ENCODE measurements at places on chromosomes 16 and 17.

DNA sequence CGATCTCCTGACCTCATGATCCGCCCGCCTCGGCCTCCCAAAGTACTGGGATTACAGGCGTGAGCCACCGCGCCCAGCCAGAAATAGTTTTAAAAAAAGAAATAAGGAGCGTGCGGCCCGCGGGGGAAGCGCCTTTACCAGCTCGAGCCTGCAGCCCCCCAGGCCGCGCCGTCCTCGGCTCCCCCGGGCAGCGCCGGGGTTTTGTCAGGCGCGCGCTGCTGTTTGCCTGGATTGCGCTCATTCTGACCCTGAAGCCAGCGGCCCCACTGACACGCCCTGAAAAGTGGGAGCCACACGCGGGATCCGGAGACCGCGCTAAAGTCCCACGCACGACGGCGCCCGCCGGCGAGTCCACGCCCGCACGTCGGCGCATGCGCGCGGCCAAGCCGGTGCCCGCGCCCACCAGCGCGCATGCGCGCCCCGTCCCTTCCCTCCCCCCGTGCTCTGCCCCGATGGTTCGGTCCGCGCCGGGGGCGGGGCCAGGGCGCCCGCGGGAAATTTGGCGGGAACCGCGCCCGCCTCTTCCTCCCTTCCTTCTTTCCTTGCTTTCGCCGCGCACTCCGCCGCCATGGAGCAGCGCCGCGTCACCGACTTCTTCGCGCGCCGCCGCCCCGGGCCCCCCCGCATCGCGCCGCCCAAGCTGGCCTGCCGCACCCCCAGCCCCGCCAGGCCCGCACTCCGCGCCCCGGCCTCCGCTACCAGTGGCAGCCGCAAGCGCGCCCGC is at the start of gene CDT1:
CDT1 (plus strand) TSS at position 526 of the 724 bp plus-strand sequence; CDS start at position 569, 43 bp downstream.
- DNase-seq, result peak; percentile 39

- DNase-seq, result no peak
Measured at GRCh38 chr17:57375770-57376225, 119.5 kb downstream of the MSI2 start.

GRCh38 chr17:3026856-3027751 is 36.3 kb downstream of the OR1D5 start:
- no peak for DNase-seq

- DNase-seq, result no peak
Measured at GRCh38 chr17:66441101-66441661, 138.8 kb downstream of the PRKCA start.

DNA sequence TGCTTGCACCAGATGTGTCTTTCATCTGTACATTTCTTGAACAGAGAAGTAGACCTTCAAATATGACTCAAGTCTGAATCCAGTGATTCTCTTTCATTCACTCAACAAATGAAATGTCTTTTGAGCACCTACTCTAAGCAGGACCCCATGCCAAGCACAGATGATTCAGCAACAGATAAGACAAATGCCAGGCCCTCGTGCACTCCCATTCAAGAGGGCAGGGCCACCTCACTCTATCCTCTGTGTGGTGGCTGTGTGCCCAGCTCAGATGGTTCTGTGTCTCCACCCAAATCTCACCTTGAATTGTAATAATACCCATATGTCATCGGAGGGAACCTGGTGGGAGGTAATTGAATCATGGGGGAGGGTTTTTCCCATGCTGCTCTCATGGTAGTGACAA is 74.1 kb upstream of the NKD1 start:
- no peak for DNase-seq

- peak; percentile 13 for DNase-seq
Measured at GRCh38 chr17:77235370-77235941, 94.7 kb downstream of the SEC14L1 start.

DNA sequence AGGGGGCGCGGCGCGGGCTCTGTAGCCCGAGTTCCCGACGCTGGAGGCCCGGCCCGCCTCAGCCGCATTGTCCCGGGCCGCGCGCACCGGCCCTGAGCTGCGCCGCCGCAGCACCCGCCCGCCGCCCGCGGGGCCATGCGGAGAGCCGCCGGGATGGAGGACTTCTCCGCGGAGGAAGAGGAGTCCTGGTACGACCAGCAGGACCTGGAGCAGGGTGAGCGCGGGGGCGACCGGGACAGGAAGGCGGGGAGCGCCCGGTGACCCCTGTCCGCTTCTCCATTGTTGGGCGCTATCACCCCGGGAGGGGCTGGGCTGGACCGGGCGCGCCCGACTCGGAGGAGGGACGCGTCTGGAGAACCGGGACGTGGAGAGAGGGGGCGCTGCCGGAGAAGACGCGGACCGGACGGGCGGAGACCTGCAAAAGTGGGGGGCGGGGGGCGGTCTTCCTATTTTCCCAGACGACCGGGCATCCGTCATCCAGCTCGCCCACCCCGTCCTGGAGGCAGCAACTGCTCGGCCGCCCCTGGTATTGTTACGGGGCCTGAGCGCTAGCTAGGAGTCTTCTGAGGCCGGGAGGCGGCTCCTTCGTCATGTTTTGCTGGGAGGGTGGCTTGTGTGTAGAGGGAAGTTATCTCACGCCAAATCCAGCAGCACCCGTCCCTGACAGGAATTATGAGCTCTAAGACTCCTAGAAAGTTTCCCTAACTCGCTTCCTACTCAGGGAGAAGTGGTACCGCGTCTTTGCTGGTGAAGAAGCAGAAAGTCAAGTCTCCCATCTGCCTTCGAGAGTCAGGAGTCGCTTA is 678 bp downstream of the CDR2L start:
- peak; percentile 49 for DNase-seq

GRCh38 chr17:49872754-49873377 is 25.0 kb upstream of the TAC4 start:
- no peak for DNase-seq
